Fibroblast of skin of scalp (primary cell): ENCODE measurements at places on chromosomes 6 and 20.

DNA sequence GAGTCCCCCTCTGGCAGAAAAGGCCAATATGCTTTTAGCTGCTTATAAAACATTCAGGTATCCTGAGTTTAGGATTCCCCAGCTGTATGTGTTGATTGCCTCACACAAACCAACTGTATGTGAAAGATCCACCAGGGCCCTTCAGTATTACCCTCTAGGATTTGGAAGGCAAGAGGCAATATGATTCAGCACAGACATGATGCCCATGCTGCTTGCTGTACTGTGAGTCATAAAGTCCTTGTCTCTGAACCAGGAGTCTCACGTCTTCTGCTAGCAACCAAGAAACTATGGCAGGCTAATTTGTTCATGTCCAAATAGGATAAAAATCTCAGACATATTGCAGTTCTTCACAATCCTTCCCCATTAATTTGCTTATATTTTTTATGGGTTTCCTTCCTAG lies 789.2 kb upstream of the SLC35B3 start:
- no peak for DNase-seq

- peak; percentile 12 for DNase-seq
Measured at GRCh38 chr6:50361641-50362331, 312.1 kb upstream of the DEFB112 start.

DNA sequence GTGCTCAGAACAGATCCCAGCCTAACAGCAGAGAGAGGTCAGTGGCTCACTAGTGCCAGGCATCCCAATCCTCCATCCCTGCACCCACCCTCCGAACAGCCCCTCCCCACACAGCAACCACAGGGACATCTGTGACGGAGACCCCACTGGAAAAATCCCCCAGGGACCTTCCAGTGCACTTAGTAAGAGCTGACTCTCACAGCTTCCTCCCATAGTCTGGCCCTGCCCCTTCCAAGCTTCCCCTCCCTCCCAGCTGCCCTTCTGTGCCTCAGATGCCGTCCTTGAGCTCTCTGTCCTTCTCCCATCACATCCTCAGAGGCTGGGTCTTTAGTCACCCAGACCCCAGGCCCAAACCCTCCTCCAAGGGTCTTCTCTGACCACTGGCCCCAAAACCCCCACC lies 9.7 kb upstream of the THBS2 start:
- peak; percentile 45 for DNase-seq

DNA sequence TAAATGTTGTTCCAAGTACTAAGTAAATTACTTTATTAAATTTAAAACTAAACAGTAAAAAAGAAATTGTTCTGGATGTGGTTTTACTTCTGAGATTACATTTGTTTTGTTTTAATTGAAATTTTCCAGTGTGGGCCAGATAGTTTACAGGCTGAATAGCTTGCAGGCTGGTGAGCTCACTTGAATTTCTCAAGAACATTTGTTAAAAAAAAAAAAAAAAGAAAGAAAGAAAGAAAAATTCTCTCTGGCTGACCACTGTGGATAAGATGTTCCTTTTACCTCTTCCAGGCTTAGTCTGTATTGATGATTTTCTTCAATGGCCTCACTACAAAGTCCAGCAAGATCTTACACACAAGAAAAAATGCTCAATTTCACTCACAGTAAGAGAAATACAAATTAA lies 85.4 kb downstream of the PLCG1 start:
- no peak for DNase-seq

- DNase-seq = no peak
Measured at GRCh38 chr20:56817780-56818675, 188.9 kb downstream of the TFAP2C start.

- no peak for DNase-seq
Measured at GRCh38 chr20:59016795-59017492, 2.3 kb upstream of the TUBB1 start.

GRCh38 chr20:62066339-62066982 lies 780 bp upstream of the TAF4 start:
- DNase-seq = peak; percentile 30

GRCh38 chr20:44586289-44586911 lies 4.0 kb downstream of the PKIG start:
- DNase-seq = no peak

- no peak for DNase-seq
Measured at GRCh38 chr20:47281376-47281775, 75.1 kb downstream of the ZMYND8 start.

DNA sequence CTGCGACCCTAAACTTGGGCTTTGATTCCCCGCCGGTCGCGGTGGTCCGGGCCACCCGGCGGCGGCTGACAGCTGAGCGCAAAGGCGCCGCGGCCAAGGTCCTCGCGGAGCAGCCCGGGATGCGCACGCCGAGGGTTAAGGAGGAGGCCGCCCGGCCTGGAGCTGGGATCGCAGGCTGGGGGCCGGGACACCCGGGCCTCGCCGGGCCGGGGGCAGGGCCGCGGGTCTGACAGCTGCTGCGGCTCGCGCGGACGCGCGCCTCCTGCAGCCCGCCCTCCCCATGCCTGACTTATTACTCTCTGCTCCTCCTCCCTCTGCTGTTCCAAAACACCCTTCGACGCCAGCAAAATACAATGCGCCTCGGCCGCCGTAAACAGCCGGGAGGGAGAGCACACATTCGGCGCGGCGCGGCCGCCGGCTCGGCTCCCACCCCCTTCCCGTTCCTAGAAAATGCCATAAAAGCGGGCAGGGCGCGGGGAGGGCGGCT lies 746 bp downstream of the BACH2 start:
- DNase-seq = peak; percentile 75

DNA sequence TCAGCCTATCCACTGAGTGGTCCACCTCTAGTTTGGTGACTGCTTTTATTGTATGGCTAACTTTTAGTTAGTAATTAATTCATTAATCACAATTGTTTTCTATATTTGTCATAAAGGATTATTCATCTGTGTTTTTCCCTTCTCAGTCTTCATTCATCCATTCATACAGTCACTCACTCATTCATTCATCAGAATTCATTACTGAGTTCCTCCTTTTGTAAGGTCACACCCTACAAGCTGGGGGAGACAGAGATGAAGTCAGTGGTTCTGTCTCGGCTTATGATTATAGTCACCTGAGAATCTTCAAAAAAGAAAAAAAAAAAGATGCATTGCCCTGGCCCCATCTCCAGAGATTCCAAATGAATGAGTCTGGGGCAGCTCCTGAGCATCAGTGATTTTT lies 257.1 kb downstream of the ADGB start:
- no peak for DNase-seq

DNA sequence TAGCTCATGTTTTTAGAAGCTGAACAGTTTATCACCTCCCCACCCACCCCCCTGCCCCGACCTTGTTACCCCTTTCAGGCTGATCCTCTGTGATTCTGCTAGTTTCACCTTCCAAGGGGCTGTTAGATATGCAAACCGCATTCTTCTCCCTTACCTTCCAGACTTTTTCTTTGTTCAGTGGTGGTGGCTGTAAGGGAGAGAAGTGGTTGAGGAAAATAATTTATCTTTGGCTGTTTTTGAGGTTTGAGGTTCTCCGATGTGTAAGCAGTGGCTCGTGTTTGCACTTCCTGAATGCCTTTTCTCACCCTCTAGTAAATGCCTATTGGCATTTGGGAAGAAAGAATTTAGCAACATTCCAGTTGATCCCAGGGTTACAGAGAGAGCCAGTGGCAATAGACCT lies 69.4 kb upstream of the KCNG1 start:
- DNase-seq = peak; percentile 59

DNA sequence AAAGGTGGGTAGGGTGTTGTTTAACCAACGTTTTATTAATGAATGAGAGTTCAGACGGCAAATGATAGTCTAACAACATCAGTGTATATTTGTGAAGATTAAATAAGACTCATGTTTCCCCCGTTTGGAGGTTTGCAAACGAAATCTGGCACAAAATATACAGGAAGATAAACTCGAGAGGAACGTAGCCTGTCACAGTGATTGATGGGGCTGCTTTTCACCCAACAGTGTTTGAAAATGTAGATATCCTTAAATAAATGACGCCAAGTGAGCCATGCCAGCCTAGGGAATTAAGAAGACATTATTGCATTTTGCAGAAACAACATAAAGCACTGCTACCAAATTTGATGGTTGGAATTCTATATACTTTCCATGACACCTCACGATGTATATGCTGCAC lies 696.5 kb upstream of the FLRT3 start:
- DNase-seq = no peak

DNA sequence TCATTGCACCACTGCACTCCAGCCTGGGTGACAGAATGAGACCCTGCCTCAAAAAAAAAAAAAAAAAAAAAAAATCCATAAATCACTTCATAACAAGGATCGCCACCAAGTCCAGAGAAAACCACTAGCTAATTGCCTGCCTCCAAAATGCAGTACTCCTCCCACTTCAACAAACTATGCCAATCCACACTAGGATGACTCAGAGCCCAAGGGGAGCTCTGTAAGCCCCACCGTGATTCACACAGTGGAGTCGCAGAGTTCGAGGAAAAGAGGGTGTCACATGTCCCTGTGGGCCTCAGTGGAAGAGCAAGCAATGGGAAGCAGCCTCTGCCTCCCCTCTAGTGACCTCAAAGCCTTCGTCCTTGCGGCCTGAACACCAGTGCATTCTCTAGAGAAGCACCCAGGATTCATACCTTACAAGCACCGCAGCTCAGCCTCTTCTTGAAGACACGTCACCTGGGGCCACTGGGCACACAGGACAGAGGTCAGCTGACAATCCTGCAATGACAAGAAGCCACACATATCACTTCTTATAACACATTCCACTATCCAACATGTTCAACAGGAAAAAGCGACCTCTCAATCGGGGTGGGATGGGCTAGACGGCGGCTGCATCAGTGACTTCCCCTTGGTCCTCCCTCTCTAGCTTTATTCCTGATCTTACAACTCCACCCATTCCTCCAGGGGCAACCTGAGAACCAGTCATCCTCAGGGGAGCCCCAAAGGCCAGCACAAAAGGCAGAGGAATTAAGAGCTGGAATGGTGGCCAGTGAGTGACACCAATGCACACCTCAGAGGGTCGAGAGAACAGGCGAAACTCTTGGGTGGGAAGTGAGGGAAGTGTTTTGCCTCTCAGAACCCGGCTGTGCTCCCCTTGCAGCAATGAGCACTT lies 8.9 kb downstream of the SNHG17 start:
- DNase-seq = peak; percentile 91

GRCh38 chr20:25725639-25726038 lies 29.0 kb upstream of the ZNF337 start:
- DNase-seq = no peak

GRCh38 chr20:18628330-18628920 lies 40.6 kb downstream of the DTD1 start:
- DNase-seq = no peak

GRCh38 chr6:156822747-156823206 lies 45.6 kb downstream of the ARID1B start:
- DNase-seq = no peak
